Airway epithelial cell (primary cell): ENCODE measurements at places on chromosomes 7 and 10. TPM values are rescaled to one million over a fixed set of nuclear protein-coding genes. Genes with fewer than 3 reads are reported as not detected.

Gene HOXA13
- not detected in 2 replicates for total RNA-seq

Gene DLX6
- not detected in 2 replicates for total RNA-seq

Gene NEURL1
- 0.23 and 0.35 TPM in 2 replicates for total RNA-seq

Gene SFTPA1
- total RNA-seq, result not detected in 2 replicates

Gene OR2A42
- not detected in 2 replicates for total RNA-seq

Gene AP5Z1
- total RNA-seq, result 18.0 and 22.6 TPM in 2 replicates

Gene ASZ1
- total RNA-seq, result not detected in 2 replicates

Gene PRTFDC1
- 2.7 and 2.8 TPM in 2 replicates for total RNA-seq

Gene SPAG6
- total RNA-seq, result not detected in 2 replicates

Gene DUSP5
- total RNA-seq, result 26.7 and 31.2 TPM in 2 replicates

Gene ACHE
- total RNA-seq, result not detected in 2 replicates

Gene AGR2
- 69.2 and 131 TPM in 2 replicates for total RNA-seq

Gene C1QL3
- total RNA-seq, result not detected in 2 replicates

Gene HOXA2
- not detected in 2 replicates for total RNA-seq

Gene SCD
- total RNA-seq, result 792 and 1,012 TPM in 2 replicates

Gene PUS7
- 14.8 and 19.9 TPM in 2 replicates for total RNA-seq

Gene GATA3
- 0.09 and 0.35 TPM in 2 replicates for total RNA-seq

Gene CDH23
- under 0.01 and 0.35 TPM in 2 replicates for total RNA-seq

Gene OPN1SW
- not detected in 2 replicates for total RNA-seq

Gene GRM3
- total RNA-seq, result not detected in 2 replicates

Gene COPS6
- total RNA-seq, result 46.7 and 56.3 TPM in 2 replicates

Gene CACNA2D1
- 0.56 and 0.71 TPM in 2 replicates for total RNA-seq

Gene TMEM213
- not detected in 2 replicates for total RNA-seq

Gene TMEM178B
- not detected in 2 replicates for total RNA-seq

Gene ITPRID1
- 0.14 TPM in 1 of 2 replicates, not detected in the other for total RNA-seq

Gene EMX2
- not detected in 2 replicates for total RNA-seq
